ENCODE measurements at places on chromosomes 6 and 20. TPM values are rescaled to one million over a fixed set of nuclear protein-coding genes. Genes with fewer than 3 reads are reported as not detected.

- DNase-seq = no peak
Observed at GRCh38 chr20:17202673-17203072, 24.2 kb upstream of the PCSK2 start.

Gene RAB32
- 28.0 TPM for polyA plus RNA-seq

Gene ANKRD6
- polyA plus RNA-seq = 7.5 TPM

DNA sequence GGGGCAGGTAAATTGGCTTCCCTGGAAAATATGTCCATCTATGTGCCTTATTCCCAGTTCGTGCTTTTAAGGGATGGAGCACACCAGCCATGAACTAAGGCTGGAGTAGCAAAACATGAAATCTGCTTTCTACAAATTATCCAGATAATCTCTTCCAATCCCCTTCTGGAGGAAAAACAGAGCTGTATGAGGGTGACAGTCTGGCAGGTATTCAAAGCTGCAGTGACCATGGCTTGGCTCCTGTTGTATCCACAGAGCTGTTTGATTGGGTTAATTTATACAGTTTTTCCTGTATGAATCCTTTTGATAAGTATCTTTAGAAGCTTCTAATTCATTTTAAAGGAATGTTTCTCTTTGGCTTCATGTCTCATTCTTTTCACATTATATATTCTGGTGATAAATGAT lies 144.4 kb downstream of the AIG1 start:
- DNase-seq = no peak

DNA sequence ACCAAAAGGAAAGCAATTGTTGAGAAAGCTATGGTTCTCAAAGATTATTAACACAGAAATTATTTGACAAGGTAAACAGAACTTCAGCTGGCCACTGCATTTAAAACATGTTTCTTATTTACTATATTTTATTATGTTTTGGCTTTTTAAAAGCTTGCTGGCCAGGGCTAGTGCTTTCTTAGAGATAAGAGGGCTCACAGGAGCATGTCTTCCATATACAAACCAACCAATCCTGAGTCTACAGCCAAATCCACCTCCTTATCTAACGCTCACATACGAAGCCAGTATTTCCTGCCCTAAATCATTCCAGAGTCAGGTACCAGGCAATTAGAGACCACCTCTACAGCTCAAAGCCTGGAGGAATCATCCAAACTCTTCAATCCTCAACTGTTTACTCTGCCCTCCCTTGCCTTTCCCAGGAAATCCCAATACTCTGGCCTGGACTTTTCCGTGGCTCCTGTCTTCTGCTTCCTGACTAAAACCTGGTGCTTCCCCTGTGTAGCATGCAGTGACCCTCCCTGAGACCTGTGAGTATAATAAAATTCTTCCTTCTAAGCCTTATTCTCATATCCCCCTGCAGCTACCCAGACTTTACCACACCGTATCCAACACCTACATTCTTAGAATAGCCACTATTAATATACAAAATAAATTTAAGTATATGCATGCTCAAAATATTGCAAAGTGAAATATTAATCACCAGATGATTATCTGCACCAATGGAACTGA lies 33.2 kb downstream of the RANBP9 start:
- DNase-seq = no peak

Gene EDN3
- 0.24 TPM for polyA plus RNA-seq

Gene ZNF335
- polyA plus RNA-seq = 12.4 TPM

DNA sequence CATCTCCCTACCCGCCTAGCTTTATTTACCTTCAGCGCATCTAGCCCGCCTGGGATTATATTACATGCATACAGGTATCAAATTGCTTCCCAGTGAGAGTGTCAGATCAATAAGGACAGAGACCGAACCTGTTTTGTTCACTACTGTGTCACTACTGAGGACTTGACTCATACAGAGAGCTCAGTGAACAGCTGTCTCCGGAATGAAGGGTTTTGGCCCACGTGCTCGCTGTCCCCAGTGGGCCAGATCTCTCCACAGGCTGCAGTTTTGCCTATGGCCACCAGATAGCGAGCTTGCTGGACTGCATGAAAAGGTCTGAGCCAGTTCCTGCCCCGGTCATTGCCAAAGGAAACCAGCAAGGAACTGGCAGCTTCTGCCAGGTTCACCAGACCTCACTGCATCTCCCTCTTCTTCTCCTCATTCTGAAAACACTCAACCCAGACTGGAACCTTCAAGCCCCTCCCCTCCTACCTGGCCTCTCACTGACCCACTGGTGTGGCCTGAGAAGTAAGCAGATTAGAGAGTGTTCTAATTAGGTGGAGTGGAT lies 150.8 kb downstream of the ZMYND8 start:
- DNase-seq = no peak

DNA sequence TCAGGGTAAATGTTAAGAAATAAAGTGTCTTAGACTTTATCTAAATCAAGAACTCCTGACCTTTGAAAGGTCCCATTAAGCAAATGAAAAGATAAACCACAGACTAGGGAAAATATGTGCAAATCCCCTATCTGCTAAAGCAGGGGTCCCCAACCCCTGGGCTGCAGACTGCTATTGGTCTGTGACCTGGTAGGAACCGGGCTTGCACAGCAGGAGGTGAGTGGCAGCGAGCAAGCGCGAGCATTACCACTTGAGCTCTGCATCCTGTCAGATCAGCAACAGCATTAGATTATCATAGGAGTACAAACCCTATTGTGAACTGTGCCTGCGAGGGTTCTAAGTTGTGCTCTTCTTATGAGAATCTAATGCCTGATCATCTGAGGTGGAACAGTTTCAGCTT lies 42.4 kb downstream of the LCA5 start:
- DNase-seq = no peak

Measured in urinary bladder (tissue), 4 donors.